ENCODE measurements at places on chromosomes 3 and 15.

GRCh38 chr15:91342097-91342496, 242.0 kb downstream of the SV2B start:
- no peak for DNase-seq

GRCh38 chr3:122794779-122795673, at the start of gene SLC49A4:
SLC49A4 (plus strand) TSS chr3:122795069; CDS start chr3:122795193, 124 bp downstream.
- DNase-seq: peak; percentile 78

DNA sequence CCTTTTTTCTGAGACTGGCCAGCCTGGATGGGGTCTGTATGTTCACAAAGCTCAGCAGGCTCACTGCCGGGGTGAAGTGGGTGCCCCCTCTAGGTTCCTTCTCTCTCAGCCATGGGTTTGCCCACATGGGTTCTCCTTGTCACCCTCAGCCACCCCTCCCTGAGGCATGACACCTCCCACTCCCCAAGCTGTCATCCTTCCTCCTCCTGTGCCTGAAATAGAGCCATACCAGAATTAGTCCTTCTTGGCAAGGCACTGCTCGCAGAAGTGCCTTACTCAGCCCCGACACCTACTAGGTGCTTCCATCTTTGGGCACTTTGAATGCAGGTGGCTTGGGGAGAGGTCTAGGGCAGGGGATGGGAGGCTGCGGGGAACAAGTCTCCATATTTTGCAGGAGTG, 62.9 kb upstream of the SEC13 start:
- no peak for DNase-seq

- DNase-seq: no peak
These were observed 22.3 kb upstream of the MORF4L1 start for GRCh38 chr15:78850352-78850751.

Data from inflammatory macrophage (primary cell).